ENCODE measurements at places on chromosomes 1 and 21. TPM values are rescaled to one million over a fixed set of nuclear protein-coding genes. Genes with fewer than 3 reads are reported as not detected.

The SLAMF9 gene
- not detected for total RNA-seq

The CCDC24 gene
- 1.6 TPM for total RNA-seq

The SPRR2A gene
- not detected for total RNA-seq

The PGD gene
- total RNA-seq: 121 TPM

The UBL4B gene
- not detected for total RNA-seq

The KRTAP19-1 gene
- total RNA-seq: not detected

The SPAG17 gene
- total RNA-seq: not detected

The SMIM1 gene
- 1.0 TPM for total RNA-seq

The LAPTM5 gene
- total RNA-seq: 11.5 TPM

The DCLRE1B gene
- total RNA-seq: 2.1 TPM

The PAFAH2 gene
- total RNA-seq: 4.6 TPM

The SYPL2 gene
- not detected for total RNA-seq

The VWA1 gene
- total RNA-seq: 4.4 TPM

The GPBP1L1 gene
- total RNA-seq: 82.1 TPM

The VPS72 gene
- total RNA-seq: 56.9 TPM

The ISG15 gene
- 135 TPM for total RNA-seq

The WNT4 gene
- total RNA-seq: 0.09 TPM
